AG04450 (cell line): ENCODE measurements at places on chromosomes 6 and 20.

- DNase-seq, result no peak
These were observed 21.0 kb upstream of the MROH8 start for GRCh38 chr20:37200376-37200775.

GRCh38 chr6:161011492-161012480 lies 20.2 kb downstream of the MAP3K4 start:
- no peak for DNase-seq

- DNase-seq, result no peak
These were observed 47.2 kb downstream of the MUC22 start for GRCh38 chr6:31057426-31058003.

GRCh38 chr6:139653111-139653510 lies 278.7 kb upstream of the CITED2 start:
- DNase-seq, result no peak

DNA sequence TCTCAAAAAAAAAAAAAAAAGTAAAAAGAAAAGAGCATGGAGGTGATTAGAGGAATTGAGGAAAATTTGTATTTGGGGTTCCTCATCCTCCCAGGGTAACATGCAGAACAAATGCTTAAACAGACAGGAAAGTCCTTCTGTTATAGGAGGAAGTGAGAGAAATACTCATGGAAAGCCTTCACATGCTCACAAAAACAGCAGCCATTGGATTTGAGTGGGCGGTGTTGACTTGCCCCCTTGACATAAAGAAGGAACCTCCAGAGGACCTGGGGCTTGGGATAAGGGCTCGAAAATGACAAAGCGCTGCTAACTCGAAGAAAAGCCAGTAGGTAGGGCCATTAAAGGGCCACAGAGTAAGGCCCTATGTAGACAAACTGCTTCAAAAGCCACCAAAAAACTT lies 17.5 kb upstream of the SAMHD1 start:
- no peak for DNase-seq

GRCh38 chr6:147510929-147511590 lies 2.6 kb downstream of the SAMD5 start:
- no peak for DNase-seq

- no peak for DNase-seq
These were observed 1666.3 kb downstream of the HACE1 start for GRCh38 chr6:103193413-103193812.

DNA sequence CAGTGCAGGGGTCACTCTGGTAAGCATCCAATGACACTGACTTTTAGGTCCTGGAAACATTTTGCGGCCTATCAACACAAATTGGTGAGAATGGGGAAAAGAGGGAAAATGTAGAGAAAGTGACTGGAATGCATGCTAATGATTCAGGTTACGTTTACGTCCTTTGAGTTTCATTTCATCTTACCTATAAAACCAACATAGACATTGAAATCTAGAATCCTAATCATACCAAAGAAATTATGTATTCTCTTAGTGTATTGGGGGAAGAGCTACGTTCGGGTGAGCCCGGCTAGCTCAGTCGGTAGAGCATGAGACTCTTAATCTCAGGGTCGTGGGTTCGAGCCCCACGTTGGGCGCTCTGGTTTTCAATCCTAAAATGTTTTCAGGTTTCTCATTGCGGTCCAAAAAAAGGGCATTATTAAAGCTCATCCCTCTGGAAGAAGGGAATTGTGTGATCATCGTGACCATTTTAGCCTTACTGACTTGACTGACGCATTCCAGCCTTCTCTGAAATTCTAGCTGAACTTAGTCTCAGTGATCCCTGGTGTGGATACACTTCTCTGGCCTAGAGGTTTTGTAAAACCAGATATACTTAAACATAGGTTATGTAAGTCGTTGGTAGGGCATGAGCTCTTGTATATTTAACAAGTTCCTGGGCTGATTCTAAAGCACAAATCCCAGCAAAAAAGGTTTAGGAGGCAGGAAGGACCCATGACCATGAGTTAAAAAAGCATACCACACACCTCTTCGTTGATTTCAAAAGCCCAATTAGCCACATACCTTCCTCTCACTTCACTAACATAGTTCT lies 18.3 kb downstream of the HMGN4 start:
- peak; percentile 84 for DNase-seq

DNA sequence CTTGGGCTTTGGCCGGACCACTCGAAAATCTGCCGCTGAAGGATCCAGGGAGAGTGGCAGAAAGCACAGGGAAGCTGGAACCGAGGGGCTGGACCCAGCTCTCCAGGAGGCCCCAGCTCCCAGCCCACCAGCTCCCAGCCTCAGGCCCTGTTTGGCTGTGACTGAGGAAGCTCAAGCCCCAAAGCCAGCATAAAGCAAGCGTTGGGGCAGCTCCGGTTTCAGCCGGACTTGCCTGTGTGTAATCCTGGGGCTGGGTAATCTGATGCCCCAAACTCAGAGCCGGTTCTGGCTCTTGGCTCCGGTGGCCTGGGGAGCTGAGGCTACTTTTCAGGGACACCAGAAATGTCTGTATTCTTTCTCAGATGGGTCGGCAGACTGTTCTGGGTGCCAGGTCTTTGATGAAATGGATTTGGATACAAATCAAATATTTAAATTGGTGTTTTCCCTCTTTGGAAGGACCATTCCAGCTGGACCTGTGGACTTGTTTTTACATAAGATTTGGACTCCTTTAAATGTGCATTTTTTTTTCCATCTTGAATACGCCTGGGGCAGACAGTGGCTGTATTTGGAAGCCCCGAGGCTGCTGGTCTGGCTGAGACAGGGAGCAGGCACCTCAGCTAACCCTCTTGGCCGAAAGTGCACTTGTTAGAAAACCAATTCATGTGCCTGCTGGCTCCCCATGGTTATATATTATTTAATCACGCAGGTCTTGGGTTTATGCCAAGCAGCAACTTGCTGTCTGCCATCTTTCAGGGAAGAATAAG lies 29.7 kb downstream of the RPP40 start:
- peak; percentile 37 for DNase-seq

- DNase-seq, result no peak
These were observed 138.9 kb downstream of the DTNBP1 start for GRCh38 chr6:15523679-15524630.

- DNase-seq, result no peak
These were observed 47.7 kb upstream of the TMEM244 start for GRCh38 chr6:129908858-129909257.

DNA sequence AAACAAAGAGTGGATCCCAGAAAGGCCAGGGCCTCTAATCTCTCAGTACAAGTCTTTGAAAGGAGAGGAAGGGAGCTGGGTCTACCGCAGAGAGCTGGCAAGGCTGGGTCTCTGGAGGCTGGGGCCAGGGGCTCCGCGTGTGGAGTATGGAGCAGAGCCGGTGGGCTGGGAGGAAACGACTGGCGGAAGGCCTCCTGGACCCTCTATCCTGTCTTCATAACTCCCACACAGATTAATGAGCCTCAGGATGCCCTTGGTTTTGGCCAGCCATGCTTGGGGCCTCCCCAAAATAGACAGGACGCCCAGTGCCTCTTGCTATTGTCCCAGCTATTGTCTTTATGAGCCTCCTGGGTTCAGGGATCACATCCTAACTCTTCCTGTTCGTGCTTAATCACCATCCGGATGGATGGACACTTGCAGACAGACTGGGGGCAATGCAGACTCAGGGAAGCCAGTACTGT lies 306.4 kb downstream of the DHX35 start:
- no peak for DNase-seq

- DNase-seq, result no peak
These were observed 417.1 kb downstream of the BCKDHB start for GRCh38 chr6:80523531-80523997.

DNA sequence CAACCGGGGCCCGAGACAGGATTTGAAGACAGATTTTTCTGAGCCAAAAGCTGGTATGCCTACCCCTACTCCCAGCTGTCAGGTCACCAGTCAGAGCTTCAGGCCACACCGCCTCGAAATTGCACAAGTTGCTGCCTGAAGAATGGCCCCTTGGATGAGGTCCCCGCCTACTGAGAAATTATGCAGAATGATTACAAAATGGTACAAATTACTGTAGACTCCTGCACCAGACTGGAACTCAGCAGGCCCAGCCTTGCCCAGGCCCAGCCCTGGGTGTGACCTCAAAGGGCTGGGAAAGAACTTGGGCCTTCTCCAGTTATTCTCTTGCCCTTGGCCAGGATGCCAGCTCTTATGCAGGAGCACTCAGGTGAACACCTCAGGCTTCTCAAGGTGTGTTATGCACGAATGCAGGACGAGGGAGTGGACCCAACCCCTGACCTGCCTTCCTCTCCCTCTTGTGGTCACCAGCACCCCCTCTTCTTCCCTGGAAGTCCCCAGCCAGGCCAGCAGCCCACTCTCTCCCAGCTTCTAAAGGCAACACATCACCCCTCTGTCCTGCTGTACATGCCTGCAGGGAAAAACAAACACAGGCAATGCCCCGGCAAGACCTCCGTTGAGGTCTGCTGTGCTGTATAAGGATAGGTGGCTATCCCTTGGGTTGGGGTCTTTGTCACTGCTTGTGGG lies 88.7 kb upstream of the NAA20 start:
- DNase-seq, result no peak

GRCh38 chr20:8796088-8796660 lies 272.7 kb upstream of the PLCB4 start:
- DNase-seq, result no peak

DNA sequence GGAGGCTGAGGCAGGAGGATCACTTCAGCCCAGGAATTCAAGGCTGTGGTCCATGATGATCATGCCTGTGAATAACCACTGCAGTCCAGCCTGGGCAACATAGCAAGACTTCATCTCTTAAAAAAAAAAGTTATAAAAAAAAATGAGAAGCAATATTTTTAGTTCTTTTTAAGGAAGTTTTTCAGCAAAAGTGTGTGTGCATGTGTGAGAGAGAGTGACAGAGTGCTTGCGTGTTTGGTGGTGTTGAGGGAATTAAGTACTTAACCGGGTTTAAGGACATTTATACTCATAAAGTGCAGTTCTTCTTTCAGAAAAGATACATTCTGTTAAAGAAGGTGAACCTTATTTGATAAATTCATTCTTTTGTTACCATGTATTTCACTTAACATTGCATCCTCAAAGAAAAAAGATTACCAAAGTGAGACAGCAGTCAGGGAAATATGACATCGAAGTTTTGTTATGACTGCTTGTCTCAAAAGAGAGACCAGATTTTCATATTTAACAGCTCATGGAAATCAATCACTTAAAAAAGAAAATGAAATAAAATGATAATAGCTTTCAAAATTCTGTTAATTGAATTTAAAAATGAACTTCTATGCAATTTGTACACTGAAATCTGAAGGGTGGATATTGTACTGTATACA lies 254.7 kb downstream of the ARHGAP18 start:
- no peak for DNase-seq

GRCh38 chr6:35417979-35418661 lies 34.0 kb upstream of the FANCE start:
- DNase-seq, result no peak

DNA sequence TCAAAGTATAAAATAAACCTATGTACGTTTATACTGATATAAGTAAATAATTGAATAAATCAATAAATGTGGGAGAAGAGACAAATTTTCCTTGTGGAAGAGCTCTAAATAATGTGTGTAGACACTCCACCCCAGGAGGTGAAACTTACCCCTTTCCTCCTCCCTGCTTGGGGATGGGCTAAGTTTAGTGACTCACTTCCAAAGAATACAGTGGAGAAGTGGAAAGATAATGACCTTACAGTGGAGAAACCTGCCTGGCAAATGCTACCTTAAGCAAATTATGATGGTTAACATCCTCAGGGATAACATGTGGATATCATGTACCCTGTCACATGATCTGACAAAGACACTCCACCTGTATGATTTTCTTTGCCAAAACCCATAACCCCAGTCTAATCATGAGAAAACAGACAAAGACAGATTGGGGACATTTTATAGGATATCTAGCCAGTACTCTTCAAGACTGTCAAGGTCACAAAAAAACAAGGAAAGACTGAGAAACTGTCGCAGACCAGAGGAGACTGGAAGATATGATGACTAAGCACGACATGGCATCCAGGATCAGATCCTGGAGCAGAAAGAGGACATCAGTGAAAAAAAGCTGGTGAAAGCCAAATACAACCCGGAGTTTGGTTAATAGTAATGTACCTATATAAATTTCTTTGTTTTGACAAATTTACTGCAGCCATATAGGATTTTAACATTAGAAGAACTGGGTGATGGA lies 195.5 kb upstream of the PRDM1 start:
- no peak for DNase-seq

DNA sequence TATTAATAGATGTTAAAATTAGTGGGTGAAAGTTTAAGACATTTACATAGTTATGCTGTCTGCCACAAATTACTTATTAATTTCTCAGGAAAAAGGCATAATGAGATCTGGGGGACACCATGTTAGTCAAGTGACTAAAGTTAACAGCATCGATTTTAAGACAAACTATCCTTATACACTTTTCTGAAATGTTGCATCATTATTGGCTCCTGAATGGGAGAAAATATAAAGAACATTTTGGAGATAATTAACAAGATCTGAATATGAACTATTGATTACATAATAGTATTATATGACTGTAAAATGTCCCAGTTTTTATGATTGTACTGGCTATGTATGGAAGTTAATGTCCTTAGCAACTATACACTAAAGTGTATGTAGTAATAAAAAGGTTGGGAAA lies 7.9 kb downstream of the OR2B3 start:
- DNase-seq, result no peak

DNA sequence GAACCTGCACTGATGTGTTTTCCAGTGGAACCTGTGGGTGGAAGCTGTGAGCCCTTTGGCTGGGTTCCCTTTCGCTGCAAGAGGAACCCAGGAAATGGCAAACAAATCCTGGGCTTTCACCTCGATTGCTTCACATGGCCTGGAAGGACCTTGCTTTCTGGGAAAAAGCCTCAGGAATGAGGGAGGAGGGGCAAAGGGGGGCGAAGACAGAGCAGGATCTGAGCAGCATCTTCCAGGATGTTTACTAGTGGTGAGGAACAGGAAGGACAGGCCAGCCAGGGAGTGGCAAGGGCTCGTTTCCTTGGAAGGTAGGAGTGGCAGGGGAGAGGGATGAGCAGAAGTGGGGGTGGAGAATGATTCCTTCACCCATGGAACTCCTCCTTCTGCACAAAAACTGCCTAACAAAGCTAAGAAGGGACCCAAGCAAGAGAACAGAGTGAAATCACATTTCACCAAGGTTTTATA lies 5.9 kb downstream of the SLC2A10 start:
- peak; percentile 49 for DNase-seq

DNA sequence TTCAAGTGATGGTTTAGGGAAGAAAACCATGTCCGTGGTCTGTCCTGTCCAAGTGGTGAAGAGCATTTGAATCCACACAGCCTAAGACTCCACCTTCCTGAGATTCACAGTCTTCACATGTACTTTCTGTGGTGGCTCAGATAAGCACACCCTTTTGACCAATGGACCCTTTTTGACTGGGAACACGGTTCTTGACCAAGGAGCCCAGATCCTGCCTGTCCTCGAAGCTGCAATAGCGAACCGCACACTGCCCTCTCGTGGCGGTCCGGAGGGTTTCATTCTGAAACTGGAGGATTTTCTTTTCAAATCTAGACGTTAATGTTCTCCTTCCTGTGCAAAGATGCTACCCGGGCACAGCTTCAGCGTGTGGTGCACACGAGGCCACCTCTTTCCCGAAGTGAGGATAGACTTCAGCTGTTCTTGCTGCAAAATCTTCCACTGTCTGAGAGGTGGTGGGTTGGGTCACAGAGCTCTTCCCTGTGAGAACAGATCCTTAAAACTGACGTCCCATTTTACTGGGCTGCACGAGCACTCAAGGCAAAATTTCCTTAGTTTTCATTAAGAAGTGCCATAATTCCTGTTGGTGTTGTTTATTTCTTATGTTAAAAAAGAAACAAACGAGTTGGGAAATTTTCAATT lies 90.5 kb downstream of the SYNJ2 start:
- peak; percentile 58 for DNase-seq

GRCh38 chr6:33696548-33697518 lies 14.7 kb downstream of the UQCC2 start:
- peak; percentile 15 for DNase-seq
